ENCODE measurements at places on chromosomes 3 and 15.

GRCh38 chr3:40302784-40303183, 6.7 kb upstream of the EIF1B start:
- DNase-seq: no peak

- DNase-seq: no peak
These were observed 160.0 kb upstream of the CGNL1 start for GRCh38 chr15:57216288-57216687.

DNA sequence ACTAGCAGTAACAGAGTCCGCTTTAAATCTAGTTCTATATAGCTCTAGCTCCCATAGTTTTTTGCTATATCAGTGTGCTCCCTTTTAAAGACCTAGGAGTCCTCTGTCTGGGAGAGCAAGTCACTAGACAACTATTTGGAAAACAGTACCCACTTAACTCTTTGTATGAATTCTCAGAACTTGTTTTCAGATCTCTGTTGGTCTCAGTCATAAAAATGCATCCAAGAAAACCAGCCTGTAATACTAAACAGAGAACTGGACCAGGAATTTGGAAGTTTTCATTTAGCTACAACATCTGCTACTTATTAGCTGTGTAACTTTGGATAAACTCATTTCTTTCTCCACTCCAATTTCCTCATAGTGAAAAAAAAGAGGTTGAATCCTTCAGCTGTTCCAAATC, 56.9 kb upstream of the C3orf49 start:
- no peak for DNase-seq

- DNase-seq: no peak
These were observed 116.7 kb downstream of the ERC2 start for GRCh38 chr3:56351537-56351936.

DNA sequence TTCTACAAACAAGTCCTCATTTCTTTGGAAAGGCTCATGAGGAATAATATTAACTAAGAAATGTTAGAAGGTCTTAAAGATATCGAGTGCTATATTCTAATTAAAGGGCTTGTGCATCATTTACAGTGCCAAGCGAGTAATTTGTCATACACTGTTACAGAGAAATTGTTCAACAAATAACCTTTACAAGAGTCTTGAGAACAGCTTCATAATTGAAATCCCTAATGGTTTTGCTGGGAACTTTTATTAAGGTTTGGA, 209.5 kb downstream of the MECOM start:
- DNase-seq: no peak

DNA sequence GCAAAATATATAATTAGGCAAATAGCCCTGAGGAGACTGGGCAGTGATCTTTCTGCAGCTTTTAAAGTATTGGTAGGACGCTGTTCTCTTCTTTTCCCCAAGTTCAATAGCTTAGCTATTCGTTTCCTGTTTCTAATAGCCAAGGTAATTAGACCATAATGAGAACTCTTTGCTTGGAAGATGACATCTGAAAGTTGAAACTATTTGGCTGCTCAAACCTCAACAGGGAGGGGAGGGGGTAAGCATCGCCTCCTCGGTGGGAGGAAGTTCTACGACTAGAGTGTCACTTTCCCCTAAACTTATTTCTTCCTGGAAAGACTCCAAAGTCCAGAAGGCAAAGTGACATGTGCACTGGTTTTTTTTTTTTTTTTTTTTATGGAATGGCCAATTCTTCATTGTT, 22.8 kb upstream of the ALDH1A3 start:
- no peak for DNase-seq

DNA sequence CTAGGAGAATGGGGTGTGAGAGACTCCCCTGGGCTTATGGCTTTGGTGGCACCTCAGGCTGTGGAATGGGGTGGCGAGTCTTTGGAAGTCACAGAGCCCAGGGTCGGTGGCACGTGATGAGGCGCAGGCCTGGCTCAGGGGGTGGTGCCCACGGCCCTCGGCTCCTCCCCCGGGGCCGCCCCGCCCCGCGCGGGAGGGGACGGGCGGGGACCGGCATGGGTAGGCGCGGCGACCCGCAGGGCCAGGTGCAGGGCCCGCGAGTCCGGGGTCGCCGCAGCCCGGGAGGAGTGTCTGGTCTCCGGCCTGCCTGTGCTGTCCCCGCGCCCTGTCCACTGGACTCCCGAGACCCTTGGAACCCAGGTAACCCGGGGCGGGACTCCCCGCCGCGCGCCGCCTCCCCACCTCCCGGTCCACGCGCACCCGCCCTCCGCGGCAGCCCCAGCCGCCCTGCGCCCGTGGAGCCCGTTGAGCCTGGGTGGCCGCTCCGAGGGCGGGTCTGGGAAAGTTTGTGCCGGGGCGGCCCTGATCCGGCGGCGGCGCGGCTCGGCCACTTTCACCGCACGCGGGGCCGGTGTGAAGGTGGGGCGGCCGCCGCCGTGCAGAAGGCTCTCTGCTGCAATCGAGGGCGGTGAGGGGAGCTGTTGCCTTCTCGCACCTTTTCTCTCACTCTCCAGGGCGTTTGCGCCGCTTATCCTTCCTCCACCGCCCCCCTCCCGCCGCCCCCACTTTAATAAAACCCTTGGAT, at the start of gene PAQR5:
TSS of gene PAQR5 (plus strand) at position 216 of the 745 bp plus-strand sequence. CDS start 61,169 bp downstream, outside the sequence.
- DNase-seq: no peak

- DNase-seq: no peak
These were observed 221.0 kb upstream of the CBLB start for GRCh38 chr3:106089806-106090205.

DNA sequence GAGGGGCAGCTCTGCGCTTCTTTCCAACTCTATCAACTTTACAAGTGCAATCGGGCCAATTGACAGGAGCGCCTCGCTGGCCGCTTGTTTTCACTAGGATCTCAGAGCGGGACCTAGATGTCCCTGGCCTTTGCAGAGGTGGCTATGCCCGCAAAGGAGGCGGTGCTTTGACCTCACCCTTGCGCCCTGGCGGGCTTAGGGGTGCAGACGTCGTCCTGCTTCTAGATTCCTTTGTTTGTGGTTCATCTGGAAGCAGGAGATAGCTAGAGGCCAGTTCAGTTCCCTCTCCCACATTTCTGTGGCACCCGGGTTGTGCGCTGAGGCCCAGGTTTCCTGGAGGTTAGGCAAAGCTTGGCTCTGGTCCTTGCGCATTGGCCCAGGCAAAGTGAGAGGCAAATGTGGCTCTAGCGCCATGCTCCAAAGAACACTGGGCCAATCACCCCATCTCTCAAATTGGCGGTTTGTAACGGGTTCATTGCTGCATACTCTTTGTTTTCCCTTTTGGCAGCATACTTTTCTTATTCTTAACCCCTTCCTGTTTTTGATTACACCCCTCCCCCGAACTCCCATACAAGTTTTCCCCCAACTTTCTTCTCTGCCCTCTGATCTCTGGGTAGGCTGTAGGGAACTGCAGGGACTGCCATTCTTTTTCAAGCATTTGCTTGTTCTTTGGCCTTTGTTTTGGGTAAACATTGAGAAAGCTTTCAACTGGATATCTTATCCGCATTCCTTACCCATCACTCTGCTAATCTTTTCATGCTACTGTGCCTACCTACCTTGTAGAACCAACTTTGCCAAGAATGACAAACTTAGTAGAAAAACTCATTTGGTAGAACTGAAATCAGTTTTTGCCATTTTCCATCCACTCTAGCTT, 1.4 kb downstream of the PPM1L start:
- DNase-seq: no peak

Measured in NCI-H2107 (cell line).